ENCODE measurements at places on chromosomes 5 and 9.

DNA sequence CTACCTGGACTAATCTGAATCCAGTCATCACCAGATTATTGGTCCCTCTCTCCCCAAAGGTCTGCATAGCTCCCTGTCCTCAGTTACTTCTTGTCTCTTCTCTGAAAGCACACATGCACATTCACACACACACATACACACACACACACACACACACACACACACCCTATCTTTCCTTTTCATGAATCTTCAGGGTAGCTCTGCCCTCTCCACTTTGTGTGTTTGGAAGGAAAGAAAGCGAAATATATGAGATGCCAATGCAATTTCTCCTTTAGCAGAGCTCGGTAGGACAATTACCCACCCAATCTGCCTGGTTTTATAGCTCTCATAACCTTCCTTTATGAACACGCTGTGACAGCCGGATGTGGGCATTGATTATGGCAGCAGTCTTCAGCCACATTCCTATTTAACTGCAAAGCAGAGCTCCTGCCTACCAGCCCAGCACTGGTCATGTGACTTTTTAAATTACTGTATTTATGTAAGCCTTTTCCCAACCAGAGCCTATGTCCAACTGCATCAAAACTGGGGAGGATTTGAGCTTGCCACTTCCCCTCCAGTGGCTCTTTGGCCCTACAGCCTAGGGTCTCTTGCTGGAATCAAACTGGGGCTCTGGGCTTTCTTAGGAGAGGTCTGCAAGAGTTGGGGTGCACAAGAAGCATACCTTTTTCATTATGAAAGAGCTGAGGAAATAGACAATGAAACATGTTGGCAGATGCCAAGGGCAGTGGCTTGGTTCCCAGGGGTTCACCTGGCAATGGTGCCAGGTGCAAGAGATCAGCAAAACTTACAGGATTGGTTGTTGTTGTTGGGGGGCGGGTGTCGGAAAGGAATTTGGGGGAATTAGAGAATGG lies 20.8 kb upstream of the MATR3 start:
- DNase-seq, result no peak

- no peak for DNase-seq
Observed at GRCh38 chr5:18050776-18051175, 416.5 kb downstream of the TAF11L14 start.

DNA sequence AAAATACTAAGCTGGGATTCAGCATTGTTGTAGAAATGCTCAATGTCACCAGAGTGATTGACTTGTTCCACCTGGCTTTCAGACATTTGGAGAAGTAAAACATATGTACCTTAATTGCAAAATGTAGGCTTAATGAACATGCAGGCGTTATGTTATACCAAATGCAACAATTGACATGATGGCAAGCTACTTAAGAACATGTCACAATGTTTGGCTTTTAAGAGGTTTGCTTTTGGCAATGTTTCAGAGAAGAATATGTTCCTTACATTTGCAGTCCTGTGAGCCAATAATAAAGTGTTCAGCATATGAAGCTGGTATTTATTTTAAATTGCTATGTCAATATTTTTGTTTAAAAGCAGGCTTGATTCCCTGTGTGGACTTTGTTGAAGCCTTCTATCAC lies 111.7 kb upstream of the NUDT12 start:
- no peak for DNase-seq

DNA sequence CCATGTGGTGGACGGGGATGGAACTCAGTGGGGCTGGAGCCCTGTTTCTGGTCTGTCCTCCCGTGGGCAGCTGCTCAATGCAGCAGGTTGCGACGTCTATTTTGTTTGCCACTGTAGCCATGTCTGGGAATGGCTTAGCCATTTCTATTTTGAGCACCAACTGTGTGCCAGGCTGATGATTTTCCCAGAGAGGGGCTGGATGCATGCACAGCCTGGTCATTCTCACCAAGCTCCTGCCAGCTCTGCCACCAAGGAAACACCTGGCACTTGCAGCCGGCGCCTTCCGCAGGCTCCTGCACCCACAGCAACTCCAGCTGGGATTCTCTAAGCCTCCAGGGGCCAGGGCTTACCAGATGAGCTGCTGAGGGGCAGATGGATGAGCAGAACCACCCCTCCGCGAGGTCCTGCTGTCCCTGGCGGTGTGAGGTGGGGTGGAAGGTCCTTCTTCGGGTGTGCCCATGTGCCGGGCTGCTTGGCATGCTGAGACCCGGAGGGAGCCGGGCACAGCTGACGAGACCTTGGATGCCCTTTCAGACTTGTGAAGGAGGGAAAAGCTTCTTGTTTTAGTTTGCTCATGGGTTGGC lies 151.2 kb downstream of the RXRA start:
- DNase-seq, result no peak

GRCh38 chr5:188488-189481 lies 2.5 kb upstream of the LRRC14B start:
- peak; percentile 86 for DNase-seq

DNA sequence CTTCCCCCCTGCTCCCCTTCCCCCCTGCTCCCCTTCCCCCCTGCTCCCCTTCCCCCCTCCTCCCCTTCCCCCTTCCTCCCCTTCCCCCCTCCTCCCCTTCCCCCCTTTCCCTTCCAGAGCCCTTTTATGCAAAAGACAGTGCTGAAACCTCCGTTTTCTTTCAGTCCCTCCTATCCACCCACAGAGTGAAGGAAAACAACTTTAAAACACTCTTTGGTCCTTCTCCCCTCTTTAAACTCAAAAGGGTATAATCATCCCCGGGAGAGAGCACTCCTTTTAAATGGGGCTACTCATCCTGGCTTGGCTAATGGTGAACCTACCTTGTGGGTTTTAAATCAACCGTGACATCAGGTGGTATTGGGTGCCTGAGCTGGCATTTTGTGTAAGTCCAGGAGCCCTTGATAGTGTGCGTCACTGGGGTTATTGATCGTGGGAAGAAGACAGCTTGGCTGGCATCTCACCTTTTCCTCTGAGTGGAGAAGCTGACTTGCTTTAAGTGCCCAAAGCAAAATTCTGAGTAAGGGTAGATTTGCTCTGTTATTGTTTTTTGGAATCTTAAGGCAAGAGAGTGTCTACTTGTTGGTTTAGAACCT lies 2.7 kb downstream of the LARP1 start:
- no peak for DNase-seq

DNA sequence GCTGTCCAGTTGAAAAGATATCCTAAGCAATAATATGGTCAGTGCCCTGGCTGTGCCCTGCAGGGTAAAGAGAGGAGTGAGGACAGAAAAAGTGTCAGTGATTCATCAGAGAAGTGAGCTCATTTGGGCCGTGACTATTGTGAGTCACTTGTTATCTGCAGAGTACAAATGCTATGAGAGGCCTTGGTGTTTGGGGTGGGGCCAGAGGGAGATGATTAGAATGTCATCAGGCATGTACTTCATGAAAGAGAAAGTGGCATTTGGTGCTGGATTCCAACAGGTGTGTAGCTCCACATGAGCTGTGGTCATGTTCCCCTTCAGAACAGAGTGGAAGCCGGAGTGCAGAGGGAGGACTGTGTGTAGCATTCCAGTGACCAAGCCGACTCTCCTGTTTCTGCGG lies 174.1 kb downstream of the KDM4C start:
- no peak for DNase-seq

- DNase-seq, result no peak
Observed at GRCh38 chr5:30347858-30348257, 845.6 kb upstream of the CDH6 start.

DNA sequence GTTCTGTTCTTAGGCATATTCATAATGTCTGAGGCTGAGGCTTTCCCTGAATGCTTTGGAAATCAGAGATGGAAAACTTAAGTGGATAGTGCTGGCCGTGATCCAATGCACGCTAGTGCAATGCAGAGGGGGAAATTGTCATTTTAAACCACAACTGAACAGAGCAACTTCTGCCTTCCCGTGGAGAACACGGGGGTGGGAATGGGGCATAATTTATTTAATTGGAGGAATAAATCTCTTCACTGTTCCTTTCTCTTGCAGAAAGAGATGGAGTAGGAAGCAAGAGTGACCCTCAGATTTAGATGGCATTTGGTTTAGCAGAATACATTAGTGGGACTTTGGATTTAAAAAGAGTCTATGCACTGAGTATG lies 22.9 kb upstream of the NREP start:
- DNase-seq, result no peak

DNA sequence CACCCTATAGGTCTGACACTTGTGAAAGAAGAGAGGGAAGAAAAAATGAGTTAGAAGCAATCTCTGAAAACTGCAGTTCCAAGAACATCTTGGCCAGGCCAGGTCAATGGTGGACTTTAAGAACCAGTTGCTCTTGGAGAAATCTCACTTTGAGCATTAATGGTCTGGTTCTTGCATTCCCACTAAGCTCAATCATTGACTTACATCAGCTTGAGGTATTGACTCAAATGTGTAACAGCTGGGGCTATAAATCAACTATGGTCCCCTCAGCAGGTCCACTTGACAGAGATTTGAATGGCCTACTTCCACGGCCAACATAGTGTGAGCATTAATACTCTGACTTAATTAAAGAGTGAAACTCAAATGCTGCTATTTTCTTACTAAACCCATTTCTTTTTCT lies 357.8 kb upstream of the RGMB start:
- DNase-seq, result no peak

GRCh38 chr5:127076315-127077129 lies 3.2 kb upstream of the C5orf63 start:
- no peak for DNase-seq

DNA sequence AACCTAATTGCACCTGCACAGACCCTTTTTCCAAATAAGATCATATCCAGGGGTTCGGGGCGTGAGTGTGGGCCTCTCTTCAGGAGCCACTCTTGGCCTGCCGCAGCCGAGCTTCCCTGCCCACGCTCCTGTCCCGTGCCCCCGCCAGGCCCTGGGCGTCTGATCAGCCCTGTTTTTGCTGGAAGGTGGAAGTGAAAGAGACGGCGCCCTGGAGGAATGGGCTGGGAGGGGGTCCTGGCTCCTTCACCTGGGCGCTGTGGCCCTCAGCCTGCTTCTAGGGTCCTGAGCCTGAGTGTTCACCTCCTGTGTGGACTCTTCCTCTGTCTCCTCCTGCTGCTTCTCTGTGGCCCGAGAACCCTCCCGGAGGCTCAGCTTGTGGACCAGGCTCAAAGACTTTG lies 11.2 kb upstream of the COL5A1 start:
- DNase-seq, result no peak

DNA sequence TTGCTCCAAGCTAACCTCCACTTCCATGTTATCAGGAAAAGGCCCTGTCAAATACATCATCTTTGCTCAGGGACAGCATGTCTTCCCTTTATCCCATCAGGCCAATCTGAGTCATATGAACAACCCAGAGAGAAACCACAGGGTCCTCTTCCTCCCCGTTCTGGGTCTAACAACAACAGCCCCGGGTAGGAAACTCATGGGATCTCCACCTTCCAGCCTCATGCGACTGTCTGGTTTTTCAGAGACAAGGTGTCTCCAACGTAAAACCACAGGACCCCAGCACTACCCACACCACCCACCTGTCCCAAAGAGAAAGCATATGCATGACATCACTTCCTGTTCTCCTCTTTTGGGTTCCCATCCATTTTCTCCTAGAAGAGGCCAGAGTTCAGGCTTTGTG lies 217.9 kb downstream of the ENC1 start:
- DNase-seq, result no peak

DNA sequence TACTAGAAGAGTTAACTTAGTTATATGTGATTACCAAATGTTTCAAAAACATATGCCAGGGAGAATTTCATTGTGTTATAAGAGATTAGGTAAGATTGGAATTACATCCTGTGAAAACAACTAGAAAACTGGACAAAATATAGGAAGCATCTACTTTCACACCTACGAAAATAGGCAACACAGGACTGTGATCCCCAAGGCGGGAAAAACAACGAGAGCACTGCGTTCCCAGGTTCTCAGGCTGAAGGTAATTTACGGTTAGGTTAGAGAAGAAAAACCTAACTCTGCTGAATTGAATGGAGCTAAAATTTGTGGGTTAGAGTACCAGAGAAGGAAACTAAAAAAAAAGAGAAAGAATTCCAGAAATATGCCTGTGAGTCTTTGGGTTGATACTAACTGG lies 28.4 kb downstream of the ACOT12 start:
- no peak for DNase-seq

DNA sequence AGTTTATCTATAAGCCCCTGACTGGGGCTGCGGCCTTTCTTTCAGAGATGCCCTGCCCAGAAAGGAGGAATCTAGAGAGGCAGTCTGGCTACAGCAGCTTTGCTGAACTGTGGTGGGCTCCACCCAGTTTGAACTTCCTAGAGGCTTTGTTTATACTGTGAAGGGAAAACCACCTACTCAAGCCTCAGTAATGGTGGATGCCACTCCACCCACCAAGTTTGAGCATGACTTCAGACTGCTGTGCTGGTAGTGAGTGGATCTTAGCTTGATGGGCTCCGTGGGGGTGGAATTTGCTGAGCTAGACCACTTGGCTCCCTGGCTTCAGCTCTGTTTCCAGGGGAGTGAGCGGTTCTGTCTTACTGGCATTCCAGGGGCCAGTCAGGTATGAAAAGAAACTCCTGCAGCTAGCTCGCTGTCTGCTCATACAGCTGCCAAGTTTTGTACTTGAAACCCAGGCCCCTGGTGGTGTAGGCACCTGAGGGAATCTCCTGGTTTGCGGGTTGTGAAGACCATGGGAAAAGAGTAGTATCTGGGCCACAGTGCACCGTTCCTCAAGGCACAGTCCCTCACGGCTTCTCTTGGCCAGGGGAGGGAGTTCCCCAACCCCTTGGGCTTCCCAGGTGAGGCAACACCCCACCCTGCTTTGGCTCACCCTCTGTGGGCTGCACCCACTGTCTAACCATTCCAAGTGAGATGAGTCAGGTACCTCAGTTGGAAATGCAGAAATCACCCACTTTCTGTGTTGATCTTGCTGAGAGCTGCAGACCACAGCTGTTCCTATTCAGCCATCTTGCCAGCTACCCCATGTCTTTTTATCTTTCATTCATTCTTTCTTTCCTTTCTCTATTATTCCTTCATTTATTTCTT lies 211.8 kb upstream of the C9orf72 start:
- no peak for DNase-seq

DNA sequence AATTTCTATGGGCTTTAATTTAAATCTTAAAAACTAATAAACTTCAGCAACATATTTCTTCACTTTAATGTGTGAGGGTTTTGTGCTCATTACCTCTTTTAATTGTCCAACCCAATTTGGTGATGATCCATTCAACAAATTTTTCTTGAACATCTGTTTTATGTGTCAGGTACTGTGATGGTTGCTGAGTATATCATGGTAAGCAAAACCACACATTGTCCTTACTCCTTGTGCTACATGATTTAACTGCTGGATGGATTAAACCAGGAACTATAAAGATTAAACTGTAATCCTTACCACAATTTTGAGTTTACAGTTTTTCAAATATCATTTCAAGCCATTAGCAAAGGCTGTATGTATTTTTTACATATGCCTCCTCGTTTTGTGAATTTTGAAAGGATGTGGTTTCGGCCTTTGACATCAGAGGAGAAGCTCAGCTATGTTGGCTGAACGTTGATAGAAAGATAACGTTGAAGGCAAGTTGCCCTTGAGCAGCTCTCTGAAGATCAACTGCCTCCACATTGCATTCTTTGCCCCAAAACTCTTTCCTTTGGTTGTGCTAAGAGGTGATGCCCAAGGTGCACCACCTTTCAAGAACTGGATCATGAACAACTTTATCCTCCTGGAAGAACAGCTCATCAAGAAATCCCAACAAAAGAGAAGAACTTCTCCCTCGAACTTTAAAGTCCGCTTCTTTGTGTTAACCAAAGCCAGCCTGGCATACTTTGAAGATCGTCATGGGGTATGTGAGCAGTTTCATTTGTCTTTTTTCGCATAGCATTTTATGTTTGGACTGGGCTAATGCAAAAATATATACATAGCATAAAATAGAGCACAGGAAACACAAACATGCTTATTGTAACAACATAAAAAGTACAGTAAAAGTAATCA lies at the start of gene ITK:
ITK (plus strand) TSS at position 467 of the 891 bp plus-strand sequence; CDS start at position 605, 138 bp downstream.
- no peak for DNase-seq

- DNase-seq, result no peak
Observed at GRCh38 chr9:5321058-5321457, 16.5 kb upstream of the RLN2 start.

Data from stimulated activated CD4-positive, alpha-beta T cell treated with anti-CD3 and anti-CD28 coated beads, Interleukin-1b, Interleukin-23, amount 100 ng/mL, for 1 hour (primary cell).